Hematopoietic multipotent progenitor cell treated with erythropoietin and hydrocortisone succinate and interleukin-3 and kit ligand, for 4 days (in vitro differentiated cells): ENCODE measurements at places on chromosomes 11 and 22.

DNA sequence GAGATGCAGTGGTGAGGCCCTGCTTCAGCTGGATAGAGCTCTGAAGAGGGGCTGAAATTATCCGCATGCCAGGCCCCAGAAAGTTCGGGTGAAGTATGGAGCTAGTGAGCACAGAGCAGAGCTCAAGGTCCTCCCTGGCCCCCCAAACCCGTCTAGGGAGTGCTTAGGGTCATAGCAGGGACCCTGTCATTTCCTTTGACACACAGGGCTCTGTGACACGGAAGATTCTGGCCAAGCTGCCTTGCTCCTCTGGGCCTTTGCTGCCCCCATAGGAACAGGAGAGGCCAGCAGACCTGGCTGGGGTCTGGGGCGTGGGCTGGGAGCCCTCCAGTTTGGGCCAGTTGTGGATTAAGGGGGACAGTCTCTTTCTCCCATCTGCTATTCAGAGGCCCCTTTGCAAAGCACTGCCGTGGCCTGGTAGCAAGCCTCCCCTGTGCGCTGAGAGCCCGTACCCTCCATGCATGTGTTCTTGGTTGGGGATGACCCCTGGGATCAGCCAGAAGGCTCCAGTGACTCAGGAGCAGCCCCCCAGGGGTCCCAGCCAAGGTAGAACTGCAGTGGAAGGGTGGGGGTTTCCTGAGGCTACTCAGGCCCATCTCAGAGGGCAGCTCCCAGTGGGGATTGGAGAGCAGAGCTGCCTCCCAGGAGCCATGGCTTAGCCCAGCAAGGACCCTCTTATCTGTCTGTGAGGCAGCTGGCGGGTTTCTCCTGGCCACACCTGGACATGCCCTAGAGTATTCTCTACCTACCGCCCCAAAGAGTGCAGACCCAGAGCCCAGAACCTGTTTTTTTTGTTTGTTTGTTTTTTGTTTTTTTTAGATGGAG is 42.3 kb downstream of the RNF141 start:
- no peak for DNase-seq

DNA sequence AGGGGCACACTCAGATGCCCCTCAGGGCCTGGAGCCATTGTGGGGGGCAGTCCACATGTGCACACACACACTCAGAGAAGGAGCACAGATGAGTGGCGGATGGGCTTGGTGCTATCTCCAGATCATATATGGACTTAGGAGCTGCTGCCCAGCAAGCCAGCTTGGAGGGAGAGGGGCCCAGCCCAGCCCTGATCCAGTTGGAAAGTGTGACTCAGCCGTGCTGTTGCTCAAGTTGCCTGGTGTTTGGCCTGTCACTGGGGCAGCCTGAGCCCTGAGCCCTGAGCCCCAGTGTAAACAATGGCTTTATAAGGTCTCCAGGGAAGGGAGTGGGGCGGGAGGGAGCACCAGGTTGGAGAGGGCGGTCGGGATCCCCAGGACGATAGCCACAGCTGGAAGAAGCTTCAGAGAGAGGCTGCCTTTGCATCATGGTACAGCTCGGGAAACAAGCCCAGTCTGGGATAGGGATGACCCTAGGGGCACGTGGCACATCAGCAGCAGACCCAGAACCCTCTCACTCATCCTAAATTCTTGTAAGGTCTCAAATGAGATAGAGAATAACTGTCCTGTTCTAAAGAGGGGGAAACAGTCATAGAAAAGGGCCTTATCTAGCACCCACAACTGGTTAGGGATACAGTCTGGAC is 4.8 kb downstream of the SELENOM start:
- no peak for DNase-seq

- DNase-seq: peak; percentile 58
Measured at GRCh38 chr11:120564573-120565311, 53.2 kb downstream of the GRIK4 start.

DNA sequence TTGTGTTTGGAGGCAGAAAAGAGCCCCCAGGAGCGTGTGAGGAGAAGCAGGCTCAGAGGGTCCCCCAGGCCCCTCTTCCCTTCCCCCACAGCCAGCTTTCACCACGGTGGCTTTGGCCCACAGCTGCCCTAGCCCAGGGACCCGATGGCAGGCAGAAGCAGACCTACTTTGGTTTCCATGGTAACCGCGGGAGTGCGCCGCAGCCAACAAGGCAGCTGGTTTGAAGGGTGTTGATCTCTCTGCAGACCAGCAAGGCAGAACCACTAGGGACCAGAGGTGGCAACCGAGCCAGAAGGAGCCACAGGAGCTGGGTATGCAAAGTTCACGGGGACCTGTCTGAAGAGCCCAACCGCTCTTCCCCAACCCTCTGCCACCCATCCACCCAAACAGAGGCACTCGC is 69.4 kb downstream of the BUD13 start:
- DNase-seq: peak; percentile 50

GRCh38 chr11:82117362-82117761 is 616.3 kb downstream of the FAM181B start:
- DNase-seq: no peak
